Activated CD4-positive, alpha-beta T cell treated with anti-CD3 and anti-CD28 coated beads, Interleukin-2, amount 50 U/mL, for 24 hours (primary cell): ENCODE measurements at places on chromosomes 16 and 17.

- DNase-seq = no peak
Observed at GRCh38 chr17:11705111-11705510, 106.8 kb downstream of the DNAH9 start.

DNA sequence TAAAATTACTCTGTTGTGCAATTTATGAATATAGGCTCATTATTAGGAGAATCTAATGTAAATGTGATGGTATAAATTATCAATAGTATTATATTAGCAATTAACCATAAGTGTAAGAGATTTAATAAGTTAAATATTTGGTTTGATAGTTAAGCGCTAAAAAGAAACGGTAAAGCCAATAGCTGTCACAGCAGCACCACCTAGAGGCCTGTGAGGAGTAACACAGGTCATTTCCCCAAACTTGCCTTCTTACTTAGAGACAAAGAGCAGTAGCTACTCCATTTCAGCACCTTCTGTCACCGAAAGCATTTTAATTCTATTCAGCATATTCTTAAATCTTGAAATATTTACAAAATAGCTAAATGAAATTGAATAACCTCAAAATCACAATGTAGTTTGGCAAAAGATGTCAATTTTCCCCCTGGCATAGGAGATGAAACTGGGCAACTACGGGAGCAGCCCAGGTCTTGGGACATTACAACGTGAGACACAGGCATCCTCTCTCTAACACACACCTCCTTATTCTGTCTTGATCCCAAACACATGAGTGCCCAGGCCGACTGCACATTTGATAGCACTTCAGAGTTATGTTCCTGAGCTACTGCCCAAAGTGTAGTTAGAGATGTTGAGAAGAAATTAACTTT is 14.3 kb upstream of the DYNLRB2 start:
- peak; percentile 13 for DNase-seq

DNA sequence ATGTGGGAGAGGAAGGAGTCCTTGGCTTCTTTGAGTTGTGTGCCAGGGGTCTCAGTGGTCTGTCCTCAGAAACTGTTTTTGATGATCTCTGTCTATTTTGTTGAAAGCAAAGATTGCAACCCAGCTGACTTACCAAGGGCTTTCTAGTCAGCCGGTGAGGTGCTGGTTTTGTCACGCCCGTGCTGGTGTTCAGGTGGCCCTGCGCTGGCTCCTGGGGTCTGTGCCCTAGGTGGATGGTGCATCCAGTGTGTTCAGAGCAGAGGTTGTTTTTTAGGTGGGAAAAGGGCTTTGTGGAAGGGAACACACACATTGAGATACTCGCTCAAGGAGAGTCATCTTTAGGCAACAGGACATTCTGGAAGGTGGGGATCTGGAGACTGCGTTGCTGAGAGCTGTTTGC is 51.0 kb downstream of the BANP start:
- no peak for DNase-seq

GRCh38 chr17:50624321-50624934 is 10.3 kb upstream of the ABCC3 start:
- no peak for DNase-seq

DNA sequence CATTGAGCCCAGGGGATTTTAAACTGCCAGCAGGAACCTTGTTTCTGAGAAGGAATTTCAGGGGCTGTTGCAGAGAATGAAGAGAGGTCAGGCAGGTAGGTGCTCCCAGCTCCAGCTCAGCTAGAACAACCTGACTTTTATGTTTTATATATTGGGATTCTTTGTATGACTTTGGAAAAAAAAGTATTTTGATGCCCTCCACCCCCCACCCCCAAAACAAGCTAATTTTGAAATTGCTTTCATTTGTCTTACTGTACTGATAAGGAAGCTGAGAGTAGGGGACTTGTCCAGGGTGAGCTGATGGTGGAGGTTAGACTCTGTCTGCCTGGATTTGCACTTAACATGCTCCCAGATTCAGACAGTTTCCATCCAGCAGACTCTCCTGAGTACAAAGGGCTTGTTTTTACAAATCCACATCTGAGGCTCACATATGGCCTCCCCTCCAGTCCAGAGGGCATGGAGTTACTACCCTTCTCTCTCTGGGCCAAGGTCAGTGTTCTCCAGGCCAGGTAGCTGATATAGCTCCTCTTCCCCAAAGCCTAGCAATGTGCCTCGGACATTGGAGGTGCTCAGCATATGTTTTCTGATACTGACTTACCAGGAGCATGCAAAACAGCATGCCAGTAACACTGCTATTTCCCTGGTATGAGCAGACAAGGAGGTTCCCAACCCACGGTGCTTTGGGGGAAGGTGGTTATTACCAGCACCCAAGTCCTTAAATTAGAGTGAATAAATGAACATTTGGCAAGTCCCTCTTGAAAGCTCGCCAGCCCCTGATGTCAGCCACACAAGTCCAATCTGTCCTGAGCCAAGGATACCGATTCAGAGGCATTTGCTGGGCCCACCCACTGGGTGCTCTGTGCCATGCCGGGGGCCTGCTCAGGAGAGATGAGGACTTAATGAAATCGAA is 11.3 kb downstream of the STX1B start:
- no peak for DNase-seq

GRCh38 chr17:64158406-64158805 is 28.5 kb upstream of the ERN1 start:
- no peak for DNase-seq

DNA sequence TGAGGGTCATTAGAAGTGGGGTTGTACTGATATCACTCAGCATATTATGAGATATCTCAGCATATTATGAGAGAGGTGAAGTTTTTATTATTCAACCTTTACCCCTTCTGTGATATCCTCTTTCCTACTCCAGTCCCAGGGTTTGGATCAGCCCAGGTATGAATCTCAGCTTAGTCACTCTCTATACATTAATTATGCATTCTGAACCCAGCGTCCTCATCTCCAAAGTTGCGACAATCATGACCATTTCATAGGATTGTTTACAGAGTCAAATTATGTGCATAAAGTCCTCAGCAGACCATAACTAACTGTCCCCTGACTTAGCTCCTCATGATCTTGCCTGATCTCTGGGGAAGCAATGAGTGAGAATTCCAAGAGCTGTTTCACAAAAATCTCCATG is 20.5 kb upstream of the BLMH start:
- no peak for DNase-seq

GRCh38 chr17:75753514-75754377 is 11.2 kb downstream of the GALK1 start:
- DNase-seq = peak; percentile 50

DNA sequence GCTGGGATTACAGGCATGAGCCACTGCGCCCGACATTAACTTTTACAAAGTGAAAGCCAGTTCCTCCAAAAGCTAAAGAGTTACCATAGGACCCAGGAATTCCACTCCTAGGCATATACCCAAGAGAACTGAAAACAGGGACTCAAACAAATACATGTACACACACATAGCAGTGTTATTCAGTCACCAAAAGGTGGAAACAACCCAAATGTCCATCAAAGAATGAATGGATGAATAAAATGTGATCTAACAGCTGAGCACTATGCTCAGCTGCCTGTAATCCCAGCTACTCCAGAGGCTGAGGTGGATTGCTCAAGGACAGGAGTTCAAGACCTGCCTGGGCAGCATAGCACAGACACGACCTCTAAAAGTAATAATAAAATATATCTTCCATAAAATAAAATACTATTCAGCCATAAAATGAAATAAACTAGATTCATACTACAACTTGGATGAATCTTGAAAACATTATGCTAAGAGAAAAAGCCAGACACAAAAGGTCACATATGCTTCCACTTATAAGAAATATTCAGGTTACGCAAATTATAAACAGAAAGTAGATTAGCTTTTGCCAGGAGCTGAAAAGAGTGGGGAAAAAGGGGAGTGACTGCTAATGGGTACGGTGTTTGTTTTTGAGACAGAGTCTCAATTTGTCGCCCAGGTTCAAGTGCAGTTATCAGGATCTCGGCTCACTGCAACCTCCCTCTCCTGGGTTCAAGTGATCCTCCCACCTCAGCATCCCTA is 9.3 kb upstream of the USP7 start:
- no peak for DNase-seq

GRCh38 chr17:45052052-45052772 is 780 bp upstream of the DCAKD start:
- DNase-seq = peak; percentile 19

GRCh38 chr16:10827691-10828341 is 9.2 kb upstream of the TVP23A start:
- no peak for DNase-seq

- no peak for DNase-seq
Observed at GRCh38 chr17:37824534-37825485, 80.0 kb upstream of the HNF1B start.

DNA sequence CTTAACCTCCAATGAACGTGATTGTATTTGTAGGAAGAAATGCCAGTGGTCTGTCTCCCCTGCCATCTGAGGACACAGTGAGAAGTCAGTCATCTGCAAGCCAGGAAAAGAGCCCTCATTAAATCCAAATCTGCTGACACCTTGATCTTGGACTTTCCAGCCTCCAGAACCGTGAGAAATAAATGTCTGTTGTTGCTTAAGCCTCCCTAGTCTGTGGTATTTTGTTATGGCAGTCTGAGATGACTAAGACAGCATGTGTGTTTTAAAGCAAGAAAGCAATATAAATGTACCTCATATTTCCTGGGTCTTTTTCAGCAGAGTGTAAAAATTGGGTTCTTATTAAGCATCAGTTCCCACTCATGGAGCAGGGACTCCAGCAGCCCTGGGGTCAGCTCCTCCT is 177.9 kb upstream of the NLRP1 start:
- no peak for DNase-seq
